LoVo (cell line): ENCODE measurements at places on chromosomes 7 and 10.

- DNase-seq, result no peak
Measured at GRCh38 chr10:109877546-109877945, 45.8 kb downstream of the XPNPEP1 start.

GRCh38 chr7:148182264-148182663 lies 408.3 kb upstream of the C7orf33 start:
- no peak for DNase-seq

DNA sequence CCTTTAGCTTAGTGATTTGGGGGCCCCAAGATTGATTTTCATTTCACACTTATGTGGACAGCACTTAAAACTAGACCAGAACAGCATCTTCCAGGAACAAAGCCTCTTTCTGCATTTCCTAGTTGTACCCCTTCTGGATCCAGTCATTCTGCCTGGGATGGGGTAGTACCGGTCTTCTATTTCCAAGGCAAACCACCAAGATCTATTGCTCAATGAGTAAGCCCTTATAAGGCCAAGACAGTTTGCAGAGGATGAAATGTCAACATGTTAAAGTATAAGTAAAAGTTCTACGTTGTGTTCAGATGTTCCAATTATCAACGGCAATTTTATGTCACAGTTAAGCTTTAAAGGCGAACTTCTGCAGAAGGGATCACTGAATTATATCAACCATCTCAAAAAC lies 106.9 kb upstream of the ZNF746 start:
- DNase-seq, result no peak

DNA sequence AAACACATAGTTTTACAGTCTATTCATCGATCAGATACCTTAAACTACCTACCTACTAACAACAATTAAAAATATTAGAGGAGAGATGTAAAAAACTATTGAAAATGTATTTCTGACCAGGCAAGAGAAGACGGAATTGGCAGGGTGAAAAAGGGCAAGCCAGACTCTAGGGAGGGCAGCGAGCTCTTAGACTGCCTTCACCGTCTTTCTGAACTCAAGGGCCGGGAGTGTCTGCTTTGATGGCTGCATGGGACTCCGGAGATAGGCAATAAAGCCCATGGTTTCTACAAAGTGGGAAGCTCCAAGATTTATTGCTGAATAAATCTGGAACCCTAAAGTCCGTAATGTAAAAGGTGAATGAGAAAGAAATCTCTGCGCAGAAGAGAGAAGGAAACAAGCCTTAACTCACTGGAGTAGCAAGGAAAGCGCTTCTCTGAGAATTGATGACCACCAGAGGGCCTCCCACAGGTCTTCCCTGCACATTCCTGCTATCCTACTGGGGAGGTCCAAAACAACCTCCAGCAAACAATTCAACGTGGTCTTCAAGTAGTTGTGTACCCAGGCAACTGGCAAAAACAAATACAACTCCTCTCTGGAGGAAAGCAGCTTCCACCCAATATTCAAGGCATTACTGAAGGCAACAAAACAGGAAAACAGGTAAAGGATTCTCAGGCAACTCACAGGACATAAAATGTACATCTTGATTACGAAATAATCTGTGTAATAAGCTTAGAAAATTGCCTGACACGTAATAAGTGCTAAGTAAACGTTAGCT lies 181.3 kb downstream of the SDK1 start:
- DNase-seq, result peak; percentile 37

DNA sequence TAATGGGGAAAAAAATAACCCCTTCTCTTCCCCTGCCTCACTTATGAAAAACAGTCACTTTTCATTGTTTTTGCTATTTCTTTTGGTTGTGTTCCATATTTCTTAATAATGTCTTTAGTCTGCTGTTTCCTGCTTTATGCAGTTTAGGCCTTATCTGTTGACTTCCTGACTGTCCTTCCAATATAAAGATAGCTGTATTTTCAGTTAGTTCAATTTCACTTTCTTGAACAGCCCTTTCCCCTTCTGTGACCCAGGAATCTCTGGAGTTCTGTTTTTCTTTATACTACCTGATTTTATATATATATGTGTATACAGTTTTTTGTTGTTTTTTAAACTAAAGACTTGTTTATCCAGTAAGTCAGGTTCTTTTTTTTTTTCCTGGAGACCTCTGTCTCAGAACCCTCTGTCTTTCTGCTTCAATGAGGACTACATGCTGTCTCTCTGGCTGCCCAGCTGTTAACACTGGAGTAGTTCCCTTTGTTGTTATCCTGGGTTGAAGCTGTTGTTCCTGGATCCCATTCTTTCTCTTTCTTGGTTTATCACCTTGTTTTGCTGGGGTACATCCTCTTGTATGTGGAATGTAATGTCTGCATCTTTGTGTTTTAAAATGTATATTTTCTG lies 87.2 kb downstream of the GSDME start:
- no peak for DNase-seq

GRCh38 chr10:8051851-8052257 lies 2.6 kb upstream of the GATA3 start:
- DNase-seq, result no peak

DNA sequence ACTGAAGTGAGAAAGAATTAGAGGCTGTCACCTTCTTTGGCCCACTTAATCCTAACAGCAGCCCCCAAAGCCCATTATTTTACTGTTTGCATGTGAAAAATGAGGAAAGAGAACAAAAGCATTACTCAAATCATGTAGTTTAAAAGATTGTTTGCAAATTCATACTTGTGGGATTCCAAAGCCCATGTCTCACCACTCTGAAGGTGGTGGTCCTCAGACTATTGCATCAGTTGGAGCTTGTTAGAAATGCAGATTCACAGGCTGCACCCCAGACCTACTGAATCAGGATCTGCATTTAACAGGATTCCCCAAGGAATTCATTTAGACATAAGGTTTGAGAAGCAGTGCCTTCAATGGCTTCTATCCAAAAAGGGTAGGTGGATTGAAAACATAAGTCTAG lies 93.7 kb upstream of the PDE1C start:
- no peak for DNase-seq

- no peak for DNase-seq
Measured at GRCh38 chr10:96768136-96768535, 47.8 kb upstream of the PIK3AP1 start.

GRCh38 chr7:67462781-67463191 lies 466.2 kb downstream of the TYW1 start:
- no peak for DNase-seq

- DNase-seq, result no peak
Measured at GRCh38 chr7:154519229-154519628, 467.0 kb downstream of the DPP6 start.

DNA sequence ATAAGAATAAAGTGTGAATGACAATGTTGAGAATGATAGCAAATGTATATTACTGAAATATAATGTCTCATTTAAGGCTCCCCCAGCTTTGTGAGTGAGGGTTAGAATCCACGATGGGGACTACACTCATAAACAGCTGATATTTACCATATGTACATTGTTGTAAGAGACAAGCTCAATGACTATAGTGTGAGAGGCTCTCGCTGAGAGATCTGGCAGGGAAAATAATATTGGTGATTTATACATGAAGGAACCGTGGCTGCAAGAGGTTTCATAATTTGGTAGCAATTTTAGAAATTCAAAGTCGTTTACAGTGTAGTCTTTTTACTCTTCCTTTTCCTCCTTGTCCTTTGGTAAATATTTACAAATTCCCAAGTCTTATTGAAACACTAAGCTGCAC lies 342.2 kb upstream of the AKR1E2 start:
- no peak for DNase-seq

DNA sequence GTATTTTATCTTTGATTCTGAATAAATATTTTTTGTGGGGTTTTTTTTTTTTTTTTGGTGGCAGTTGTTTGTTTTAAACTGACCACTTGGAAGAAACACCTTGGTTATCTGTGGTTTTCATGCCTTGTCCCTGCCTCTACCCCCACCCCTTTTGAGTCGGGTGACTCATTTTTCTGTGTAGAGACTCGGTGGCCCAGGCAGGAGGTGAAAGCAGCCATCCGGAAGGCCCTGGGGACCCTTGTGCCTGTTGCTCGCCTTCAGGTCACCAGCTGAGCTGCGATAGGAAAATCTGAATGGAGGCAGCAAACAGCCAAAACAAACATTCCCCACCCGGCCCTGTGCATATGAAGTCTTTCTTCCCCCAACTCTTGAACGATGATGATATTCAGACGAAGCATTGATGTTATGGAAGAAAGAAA lies 22.8 kb downstream of the CYP17A1 start:
- no peak for DNase-seq

DNA sequence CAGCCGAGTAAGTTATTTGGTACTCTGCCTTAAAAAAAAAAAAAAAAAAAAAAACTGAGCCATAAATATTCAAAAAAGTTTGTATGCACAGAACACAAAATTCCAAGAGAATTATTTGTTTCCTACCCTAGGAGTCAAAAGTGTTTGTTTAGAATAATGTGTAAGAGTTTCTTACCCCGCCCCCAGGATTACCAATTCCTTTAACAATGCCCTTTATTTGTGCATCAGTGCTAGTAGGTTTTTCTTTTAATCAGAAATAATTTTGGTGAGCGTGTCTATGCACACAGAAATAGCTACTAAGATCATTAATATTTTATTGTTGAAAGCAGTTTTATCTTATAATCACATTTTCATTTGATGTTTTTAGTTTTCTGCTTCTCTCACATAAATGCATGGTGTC lies 374.6 kb downstream of the DPP6 start:
- no peak for DNase-seq

- no peak for DNase-seq
Measured at GRCh38 chr10:105026566-105026965, 385.5 kb downstream of the SORCS3 start.

DNA sequence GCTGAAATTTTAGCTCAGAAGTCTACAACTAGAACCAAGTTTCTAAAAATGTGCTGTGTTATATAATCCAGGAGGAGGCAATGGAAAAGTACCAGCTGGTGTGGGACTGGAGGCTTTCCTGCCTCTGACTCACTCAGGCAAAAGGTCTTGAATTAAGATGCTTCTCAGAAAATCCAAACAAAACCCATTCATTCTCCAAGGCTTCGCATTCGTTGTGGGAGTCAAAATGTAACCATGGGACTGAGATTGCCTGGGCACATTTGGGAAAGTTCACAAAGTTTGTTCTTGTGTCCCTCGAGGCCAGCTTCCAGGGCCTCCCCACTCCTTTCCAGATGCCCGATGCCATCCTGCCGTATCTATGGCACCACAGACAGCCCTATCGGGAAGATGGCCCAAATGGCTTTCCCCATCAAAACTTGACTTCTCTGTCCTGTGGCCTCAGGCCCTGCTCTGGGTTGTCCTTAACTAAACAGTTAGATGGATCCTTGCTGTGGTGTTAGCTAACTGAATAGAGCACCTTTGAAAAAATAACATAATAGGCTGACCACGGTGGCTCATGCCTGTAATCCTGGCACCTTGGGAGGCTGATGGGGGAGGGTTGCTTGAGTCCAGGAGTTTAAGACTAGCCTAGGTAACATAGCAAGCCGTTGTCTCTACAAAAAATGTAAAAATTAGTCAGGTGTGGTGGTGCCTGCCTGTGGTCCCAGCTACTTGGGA lies 180.5 kb downstream of the PFKFB3 start:
- no peak for DNase-seq

DNA sequence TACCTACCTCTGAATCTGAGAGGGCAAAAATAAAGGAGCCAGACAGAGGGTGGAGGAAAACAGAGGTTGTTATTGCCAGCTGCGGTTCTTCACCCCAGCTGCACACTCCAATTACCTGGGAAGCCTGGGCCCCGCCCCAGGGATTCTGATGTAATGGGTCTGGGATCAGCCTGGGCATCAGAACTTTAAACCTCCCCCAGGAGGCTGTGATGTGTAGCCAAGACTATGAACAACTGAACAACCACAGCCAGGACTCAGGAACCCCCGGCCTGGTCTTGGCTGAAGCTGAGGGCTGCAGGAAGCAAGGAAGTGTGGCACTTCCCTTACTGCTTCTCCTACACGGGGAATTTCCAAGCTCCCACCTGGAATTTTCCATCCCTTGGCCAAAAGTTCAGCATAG lies 89.3 kb downstream of the HIP1 start:
- DNase-seq, result no peak

- DNase-seq, result no peak
Measured at GRCh38 chr7:1846331-1847065, 176.4 kb downstream of the ELFN1 start.

GRCh38 chr10:5070648-5071410 lies 23.4 kb upstream of the AKR1C3 start:
- no peak for DNase-seq

GRCh38 chr10:57186201-57186600 lies 825.1 kb upstream of the ZWINT start:
- no peak for DNase-seq

DNA sequence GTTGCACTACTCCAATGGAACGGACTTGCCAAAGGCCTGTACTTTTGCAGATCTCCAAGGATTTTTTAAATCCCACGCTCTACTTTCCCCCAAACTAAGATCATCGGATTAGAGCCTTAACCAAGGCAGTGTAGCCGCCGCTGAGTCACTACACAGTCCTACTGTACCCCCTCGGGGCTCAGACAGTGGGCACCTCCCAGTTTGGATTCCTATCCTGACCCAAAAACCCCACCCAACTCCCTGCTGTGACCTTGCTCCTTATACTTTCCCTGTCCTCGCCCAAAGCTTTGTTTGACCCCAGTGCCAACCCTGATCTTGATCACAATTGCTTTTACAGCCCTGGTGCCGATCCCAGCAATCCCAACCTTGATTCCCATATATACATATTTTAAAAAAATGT lies 17.5 kb upstream of the PLAU start:
- DNase-seq, result peak; percentile 50

DNA sequence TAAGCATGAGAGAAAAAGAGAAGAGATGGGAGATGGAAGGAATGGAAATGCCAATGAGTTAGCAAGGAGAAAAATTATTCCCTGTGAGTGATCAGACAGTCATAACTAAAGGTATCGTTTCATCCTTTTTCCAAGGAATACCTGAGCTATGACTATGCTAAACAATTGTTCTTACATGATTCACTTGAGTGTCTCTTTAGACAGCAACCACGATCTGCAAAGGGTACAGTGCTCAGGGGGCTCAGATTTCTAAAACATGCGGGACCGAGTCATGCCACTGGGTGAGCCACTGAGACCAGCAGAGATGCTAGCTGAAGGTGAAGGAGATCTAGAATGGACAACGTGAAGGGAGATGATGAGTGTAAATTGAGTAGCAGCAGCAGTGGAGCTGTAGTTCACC lies 78.0 kb upstream of the CTTNBP2 start:
- DNase-seq, result no peak

DNA sequence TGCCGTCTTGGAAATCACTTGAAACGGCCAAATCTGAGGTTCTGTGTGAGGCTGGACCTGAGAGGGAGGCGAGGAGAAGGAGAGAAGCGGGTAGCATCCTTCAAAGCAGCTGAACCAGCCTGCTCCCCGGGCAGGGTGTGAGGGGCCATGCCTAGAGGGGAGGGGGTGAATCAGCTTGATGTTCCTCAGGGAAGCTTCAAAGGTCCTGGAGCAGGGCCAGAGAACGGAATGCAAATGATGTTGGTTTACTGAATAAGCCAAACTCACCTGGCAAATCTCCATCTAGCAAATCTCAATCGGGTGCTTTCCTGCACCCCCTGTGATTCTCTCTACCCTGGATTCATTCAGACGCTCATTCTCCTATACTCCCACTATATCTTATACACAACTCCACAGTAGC lies 226.9 kb downstream of the WDR11 start:
- peak; percentile 18 for DNase-seq

- DNase-seq, result no peak
Measured at GRCh38 chr7:156173748-156174353, 361.6 kb upstream of the SHH start.
